ENCODE measurements at places on chromosomes 4 and X. TPM values are rescaled to one million over a fixed set of nuclear protein-coding genes. Genes with fewer than 3 reads are reported as not detected.

DNA sequence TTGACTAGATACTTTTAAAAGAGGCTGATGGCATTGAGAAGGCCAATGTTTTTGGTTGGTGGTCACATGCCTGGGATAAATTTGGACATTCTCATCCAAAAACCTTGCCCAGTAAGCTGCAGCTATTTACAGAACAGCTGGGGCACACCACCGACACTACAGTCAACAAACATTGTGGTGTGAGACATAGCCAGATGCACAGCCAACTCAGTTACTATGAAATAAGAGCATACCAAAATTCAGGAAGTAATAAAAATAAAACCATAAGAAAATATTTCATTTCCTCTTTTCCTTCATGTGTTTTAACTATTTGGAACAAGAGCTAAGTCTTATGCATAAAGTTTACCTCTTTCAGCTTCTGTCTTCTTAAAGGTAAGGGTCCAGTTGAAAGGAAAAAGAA is 8.8 kb downstream of the PPM1K start:
- no peak for DNase-seq

DNA sequence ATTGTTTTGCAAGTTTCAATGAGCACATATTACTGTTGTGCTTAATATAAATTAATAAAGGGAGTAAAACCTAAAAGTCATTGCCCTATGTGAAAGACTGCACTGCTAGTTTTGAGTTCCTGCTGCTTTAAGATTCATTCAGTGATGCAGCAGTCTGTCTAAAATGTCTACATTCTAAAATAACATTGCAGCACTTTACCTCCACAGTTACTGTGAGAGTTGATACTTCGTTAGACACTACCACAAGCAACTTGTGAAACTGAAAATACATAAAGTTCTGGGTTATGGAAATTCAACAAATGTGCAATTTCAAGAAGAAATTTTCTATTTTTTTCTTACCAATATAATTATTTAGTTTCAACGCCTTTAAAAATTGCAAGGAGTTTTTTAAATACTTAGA is 1175.2 kb upstream of the DIAPH2 start:
- DNase-seq = no peak

DNA sequence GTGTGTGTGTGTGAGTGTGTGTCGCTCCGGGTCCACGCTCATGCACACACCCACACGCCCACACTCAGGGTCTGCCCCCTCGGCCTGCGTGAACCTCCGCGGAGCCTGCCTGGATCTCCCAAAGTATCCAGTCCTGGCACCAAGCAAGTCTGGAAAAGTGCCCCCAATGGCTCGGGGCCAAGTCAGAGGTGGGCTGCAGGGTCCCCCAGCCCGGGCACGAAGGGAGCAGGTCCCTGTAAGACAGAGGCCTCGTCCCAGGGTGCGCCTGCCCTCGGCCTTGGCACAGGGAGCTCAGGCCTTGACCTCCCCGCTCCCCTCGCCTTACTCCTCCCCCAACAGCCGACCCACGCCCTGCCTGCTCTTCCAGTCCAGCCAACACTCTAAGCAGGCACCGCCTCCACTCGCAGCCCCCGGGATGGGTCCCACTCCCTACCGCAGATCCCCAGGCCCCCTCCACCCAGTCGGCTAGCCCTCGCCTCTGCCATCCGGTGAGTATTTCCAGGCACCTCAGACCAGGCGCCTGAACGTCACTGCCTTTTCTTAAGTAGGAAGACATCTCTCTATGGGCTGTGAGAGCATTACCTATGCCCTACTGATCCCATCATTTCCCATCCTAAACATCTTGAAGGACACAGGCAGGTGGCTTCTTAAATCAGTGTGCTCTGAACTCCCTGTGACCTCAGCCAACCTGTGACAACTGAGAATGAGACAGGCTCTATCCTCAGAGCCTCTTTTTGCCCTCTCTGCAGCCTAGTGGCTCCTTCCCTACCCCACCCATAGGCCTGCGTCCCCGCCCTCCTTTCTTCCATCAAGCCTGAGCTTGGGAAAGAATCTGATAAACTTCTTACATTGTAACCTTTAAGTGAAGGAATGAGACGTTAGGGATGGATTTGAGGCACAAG is 704 bp downstream of the FAM114A1 start:
- DNase-seq = peak; percentile 44

- no peak for DNase-seq
Observed at GRCh38 chr4:86967798-86968197, 33.0 kb downstream of the AFF1 start.

GRCh38 chr4:47493238-47494123 is 8.4 kb downstream of the ATP10D start:
- DNase-seq = no peak

- no peak for DNase-seq
Observed at GRCh38 chr4:88722276-88722780, 24.7 kb upstream of the NAP1L5 start.

DNA sequence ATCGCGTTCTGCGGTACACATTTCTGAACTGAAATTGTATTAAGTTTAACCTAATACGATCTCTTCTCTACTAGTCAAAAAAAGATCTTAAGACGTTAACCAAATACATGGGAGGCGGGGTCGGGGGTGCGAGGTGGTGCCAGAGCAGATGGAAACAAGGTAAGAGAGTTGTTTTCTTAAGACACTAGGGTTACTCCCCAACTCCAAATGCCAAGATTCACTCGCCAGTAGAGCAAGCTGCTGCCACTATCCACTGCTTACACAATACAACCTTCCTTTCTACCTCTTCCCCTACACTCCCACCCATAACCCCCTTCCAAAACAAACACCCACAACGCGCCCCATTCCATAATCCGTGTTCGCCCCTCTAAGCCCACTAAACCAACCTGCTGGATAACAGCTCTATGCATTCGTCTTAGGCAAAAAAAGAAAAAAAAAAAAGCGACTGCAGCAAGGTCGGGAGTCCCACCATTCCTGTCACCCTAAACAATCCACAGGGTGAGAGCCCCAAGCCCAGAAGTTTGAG is 1.3 kb downstream of the LCORL start:
- peak; percentile 25 for DNase-seq

DNA sequence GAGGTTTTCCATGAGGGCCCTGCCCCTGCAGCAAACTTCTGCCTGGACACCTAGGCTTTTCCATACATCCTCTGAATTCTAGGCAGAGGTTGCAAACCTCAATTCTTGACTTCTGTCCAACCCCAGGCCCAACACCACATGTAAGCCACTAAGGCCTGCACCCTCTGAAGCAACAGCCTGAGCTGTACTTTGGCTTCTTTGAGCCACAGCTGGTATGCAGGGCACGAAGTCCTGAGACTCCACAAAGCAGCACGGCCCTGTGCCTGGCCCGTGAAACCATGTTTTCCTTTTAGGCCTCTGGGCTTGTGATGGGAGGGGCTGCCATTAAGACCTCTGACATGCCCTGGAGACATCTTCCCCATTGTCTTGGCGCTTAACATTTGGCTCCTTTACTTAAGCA is 728.4 kb upstream of the FTHL17 start:
- no peak for DNase-seq

DNA sequence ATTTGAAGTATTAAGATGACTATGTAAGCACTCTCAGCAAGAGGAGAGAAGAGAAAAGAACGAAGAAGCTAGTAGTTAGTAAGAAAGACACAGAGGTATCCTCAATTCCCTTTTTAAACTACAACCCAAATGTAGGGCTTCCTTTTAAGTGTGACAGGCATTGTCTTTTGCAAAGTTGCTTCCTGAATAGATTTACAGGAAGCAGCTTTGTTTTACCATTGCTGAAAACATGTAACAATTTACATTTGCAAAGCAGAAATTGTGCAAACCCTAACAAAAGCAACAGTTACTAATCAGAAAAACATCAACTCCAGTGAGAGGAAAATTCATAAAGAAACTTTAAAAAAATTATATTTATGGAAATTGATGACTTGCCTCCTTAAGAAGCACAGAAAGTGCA is 96.4 kb downstream of the FAM13A start:
- DNase-seq = peak; percentile 58

- DNase-seq = no peak
Observed at GRCh38 chrX:91080822-91081221, 353.8 kb upstream of the PABPC5 start.

DNA sequence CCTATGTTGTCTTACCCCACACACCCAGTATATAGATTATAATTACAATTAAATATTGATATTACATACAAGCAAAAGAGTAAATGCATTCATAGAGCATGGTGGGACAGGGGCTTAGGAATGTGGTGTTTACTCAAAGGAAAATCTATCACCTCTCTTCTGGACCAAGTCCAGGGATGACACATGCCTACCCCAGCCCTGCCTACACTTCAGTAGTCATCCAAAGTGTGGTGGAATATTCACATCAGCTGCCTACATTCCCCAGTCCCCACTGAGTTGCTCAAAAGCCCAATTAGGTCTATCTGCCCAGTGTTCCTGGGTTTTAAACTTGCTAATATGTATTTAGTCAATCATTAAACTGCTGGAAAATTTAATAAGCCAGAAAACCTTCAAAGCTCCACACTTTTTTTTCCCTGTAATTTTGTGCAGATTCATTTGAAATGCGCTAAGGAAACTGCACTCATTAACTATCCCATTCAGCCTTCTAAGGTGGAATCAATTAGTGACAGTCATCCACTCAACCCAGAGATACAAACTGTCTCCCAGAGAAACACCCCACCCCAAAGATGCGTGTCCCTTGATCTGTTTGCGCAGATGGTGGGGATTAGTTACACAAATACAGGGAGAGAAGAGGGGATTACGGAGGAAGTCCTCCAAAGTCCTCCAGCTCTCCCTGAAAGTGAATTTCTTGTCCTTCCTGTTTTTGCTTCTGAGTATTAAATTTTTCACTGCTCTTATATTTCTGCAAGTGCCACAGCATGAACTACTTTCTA is 91.7 kb upstream of the KDR start:
- DNase-seq = no peak

DNA sequence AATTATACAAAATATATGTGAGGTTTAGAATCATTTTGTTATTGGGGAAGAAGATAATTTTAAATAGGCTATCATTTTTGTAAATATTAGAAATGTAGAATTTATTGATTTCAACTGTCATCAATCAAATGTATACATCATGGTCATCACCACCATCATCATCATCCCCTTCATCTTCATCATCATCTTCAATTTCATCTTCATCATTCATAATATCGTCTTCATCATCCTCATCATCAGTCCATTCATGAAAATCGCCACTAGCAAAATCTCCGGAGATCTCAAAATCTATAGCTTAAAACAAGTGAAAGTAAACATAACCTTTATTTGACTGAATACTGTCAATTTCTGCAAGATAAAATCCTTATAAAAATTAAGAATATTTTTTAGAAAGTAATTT is 499.5 kb downstream of the SPOCK3 start:
- DNase-seq = no peak

- no peak for DNase-seq
Observed at GRCh38 chrX:1212532-1212931, at the start of gene CRLF2. Gene CRLF2 (minus strand): TSS chrX:1212649. CDS start chrX:1212634, 15 bp downstream.

GRCh38 chr4:103996064-103996463 is 276.3 kb upstream of the TACR3 start:
- DNase-seq = peak; percentile 40

DNA sequence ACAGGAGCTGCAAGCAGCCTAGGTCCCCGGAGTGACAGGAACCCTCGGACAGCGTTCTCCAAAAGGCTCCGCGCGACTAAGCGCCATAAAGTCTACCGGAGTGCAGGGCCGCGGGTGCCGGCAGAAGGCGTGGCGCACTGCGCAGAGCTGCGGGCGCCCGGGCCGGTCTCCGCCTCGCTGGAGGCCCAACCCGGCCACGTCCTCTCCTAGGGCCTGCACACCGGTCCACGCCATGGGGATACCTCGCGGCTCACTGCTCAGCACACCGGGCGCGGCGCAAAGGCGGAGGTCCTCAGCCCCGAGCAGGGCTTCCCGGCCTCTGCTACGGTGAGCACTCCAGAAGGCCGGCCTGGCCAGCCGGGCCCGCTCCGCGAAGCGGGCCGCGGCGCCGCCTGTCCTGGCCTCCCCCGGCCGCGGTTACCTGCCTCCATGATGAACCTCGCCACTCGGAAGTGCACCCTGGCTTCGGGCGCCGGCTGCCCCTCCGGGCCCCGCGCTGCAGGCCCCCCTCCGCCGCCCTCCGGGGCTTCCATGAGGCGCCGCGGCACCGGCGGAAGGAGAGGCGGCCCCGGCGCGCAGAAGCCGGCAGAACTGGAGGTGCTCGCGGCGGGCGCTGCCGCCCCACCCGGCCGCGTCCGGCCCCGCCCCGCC is at the start of gene CCNQ:
CCNQ (minus strand) TSS at position 599 of the 651 bp plus-strand sequence; CDS start at position 533, 66 bp downstream.
- DNase-seq = peak; percentile 44

- peak; percentile 27 for DNase-seq
Observed at GRCh38 chrX:111914398-111915090, 38.6 kb downstream of the TRPC5OS start.

DNA sequence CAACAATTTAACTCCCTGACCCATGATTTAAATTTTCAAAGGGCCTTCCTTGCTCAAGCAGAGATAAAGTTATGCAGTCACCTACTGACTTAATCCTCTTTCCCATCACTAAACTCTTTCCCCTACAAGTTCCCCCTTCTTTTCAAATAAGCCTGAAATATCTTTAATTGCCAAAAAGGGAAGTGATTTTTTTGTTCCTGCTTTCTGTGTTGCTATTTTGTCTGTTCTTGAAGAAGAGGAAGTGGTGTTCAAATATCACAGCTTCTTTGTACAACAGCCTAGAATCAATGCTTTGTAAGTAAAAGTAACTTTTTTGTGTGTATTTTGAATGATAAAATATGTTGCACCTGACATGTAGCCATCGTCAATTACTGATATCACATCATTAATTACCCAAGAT is 595.9 kb downstream of the CENPC start:
- no peak for DNase-seq

DNA sequence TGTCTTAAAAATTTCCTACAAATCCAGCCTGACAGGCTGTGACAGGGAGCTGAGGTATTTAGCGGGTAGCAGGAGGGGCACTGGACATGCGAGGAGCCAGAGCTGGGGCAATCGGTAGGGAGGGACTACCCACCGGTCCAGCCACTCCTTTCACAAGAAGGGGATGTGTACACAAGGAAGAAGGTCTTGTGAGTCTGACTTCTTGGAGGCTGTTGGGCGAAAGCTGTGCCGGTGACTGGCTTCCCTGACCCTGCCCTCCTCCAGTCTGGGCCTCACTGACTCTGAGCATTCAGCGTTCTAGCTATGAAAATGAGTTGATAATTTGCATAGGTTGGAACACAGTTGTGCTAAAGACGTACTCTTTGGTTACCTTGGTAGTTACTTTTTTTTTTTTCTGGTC is 12.7 kb upstream of the CXCL8 start:
- no peak for DNase-seq

- peak; percentile 33 for DNase-seq
Observed at GRCh38 chr4:183797011-183797444, 108.1 kb upstream of the STOX2 start.

The NAP1L2 gene
- total RNA-seq = 16.2 TPM

The PPA2 gene
- total RNA-seq = 50.3 TPM

The MAP3K15 gene
- 3.1 TPM for total RNA-seq

The PPEF1 gene
- 0.76 TPM for total RNA-seq

The GLRA2 gene
- total RNA-seq = not detected

The P2RY10 gene
- not detected for total RNA-seq

The SLC49A3 gene
- 2.6 TPM for total RNA-seq

The SUPT20HL2 gene
- total RNA-seq = not detected

The GC gene
- 0.21 TPM for total RNA-seq

The AKAP4 gene
- total RNA-seq = not detected

The CTBP1 gene
- 125 TPM for total RNA-seq

The ARSJ gene
- 3.5 TPM for total RNA-seq

Measured in GM23338 (cell line).